ENCODE measurements at places on chromosomes 6 and 20.

- DNase-seq: no peak
These were observed 31.0 kb downstream of the RIN2 start for GRCh38 chr20:19789009-19789408.

DNA sequence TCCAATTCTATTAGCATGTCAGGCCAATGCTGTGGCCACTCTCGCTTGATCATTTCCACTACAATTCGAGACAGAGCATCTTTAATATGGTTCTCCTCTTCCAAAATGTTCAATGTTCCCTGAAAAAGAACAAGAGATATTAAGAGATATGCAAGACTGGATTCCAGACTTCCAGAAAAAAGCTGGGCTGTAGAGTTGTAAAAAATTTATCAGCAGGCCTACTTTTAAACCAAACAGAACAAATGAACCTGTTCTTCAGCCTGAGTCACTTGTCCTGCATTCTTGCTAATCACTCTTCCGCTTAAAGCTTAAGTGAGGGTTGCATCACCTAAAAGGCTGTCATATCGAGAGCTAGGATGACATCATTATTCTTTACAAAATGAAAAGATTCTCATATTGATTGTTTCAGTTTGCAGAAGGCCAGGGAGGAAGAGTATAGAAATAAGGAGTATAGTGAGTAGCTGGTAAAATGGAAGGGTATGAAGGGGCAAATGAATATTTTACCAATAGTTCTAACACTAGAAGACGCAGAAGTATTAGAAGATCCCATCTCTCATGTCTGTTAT, 4.9 kb downstream of the XPO5 start:
- no peak for DNase-seq

DNA sequence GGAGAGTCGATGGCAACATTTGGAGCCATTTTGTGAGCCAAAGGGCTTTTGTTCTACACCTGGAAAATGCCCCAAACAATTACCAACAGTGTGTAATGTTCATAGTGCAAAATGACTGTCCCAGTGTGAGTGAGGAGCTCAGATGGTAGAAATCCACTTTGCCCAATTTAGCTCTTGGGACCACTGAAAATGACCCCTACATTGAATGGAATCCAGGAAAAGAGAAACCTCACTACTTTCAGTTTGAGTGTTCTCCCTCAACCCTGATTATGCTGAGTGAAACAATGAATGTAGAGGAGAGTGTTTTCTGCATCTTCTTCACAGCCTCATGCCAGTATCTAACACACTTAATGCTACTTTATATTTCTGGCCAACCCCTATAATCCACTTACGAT, 84.9 kb upstream of the NRN1 start:
- DNase-seq: no peak

DNA sequence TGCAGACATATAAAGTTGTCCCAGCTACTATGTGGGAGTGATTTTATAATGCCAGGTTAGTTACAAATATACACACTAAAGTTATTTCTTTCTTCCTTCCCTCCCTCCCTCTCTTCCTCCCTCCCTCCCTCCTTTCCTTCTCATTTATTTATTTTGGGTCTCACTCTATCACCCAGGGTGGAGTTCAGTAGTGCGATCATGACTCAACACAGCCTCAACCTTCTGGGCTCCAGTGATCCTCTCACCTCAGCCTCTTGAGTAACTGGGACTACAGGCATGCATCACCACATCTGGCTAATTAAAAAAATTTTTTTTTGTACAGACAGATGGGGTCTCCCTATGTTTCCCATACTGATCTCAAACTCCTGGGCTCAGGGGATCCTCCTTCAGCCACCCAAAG, 59.2 kb downstream of the PHF20 start:
- no peak for DNase-seq

GRCh38 chr20:21435576-21435975, 38.2 kb upstream of the NKX2-4 start:
- DNase-seq: no peak

- DNase-seq: no peak
These were observed 163.3 kb upstream of the MARCKS start for GRCh38 chr6:113693851-113694250.

- DNase-seq: peak; percentile 44
These were observed 1.4 kb downstream of the AKIRIN2 start for GRCh38 chr6:87700397-87701343.

GRCh38 chr6:138104618-138105213, 2.5 kb downstream of the PERP start:
- no peak for DNase-seq

- no peak for DNase-seq
These were observed 311.2 kb downstream of the NRN1 start for GRCh38 chr6:5695260-5696245.

- no peak for DNase-seq
These were observed 26.7 kb downstream of the SAYSD1 start for GRCh38 chr6:39088331-39088730.

- no peak for DNase-seq
These were observed 656.6 kb upstream of the MMS22L start for GRCh38 chr6:97939440-97940168.

DNA sequence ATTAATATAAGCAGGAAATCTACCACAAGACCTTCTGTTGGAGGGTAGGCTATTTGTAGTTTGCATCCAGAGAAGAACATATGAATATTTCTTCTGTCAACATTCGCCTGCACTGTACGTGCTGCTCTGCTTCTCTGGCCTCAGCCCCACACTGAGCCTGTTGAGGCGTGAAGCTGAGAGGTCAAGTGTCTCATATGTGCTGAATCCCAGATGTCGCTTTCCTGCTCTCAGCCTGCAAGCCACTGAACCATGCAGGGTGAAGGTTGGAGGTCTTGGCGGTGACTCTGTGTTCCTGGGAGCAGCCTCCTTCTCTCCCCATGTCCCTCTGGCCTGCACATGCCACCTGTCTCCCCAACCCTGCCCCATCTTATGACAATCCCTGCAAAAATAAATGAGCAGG, 83.6 kb downstream of the TMEM170B start:
- DNase-seq: no peak

- no peak for DNase-seq
These were observed 85.1 kb downstream of the GJA1 start for GRCh38 chr6:121520337-121521163.

DNA sequence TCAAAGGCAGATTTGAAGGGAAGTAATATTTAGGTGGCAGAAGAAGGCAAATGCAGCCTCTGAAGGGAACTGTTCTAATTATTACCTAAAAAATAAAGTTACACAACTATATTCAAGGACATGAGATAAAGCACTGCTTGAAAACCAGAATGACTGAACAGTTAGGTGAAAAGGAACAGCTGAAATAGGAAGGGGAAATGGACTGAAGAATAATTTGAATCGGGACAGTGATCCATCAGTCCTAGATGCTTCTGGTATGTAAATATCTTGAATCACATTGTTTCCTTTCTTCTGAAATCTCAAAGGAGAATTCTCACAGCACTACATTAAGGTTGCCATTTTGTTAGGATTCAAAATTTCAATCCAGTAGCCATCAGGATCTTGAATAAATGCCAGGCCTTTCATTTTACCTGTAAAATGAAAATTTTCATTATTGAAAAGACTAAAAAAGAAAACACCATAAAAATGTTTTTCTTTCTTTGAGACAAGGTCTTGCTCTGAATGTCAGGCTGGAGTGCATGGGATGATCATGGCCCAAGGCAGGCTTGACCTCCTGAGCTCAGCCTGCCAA, 25.9 kb downstream of the GLO1 start:
- no peak for DNase-seq

DNA sequence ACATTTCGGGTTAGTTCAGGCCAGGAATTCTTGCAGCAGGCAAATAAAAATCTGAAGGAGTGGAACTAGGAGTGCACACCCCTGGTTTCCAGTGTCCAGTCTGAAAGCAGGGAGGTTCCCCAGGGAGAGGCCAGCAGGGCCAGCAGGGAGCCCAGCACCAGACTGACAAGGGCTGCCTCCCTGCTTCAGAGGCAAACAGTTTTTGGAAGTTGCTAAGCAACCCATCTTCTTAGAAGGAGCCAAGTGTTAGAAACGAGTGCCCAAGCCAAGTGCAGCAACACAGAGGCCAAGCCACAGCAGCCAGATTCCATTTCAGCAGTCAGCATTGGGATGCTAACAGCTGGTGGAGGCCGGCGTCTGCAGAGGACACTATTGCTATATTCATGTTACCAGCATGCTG, 179.1 kb downstream of the SYNDIG1 start:
- no peak for DNase-seq

- DNase-seq: no peak
These were observed 92.6 kb downstream of the KCNB1 start for GRCh38 chr20:49389854-49390253.

DNA sequence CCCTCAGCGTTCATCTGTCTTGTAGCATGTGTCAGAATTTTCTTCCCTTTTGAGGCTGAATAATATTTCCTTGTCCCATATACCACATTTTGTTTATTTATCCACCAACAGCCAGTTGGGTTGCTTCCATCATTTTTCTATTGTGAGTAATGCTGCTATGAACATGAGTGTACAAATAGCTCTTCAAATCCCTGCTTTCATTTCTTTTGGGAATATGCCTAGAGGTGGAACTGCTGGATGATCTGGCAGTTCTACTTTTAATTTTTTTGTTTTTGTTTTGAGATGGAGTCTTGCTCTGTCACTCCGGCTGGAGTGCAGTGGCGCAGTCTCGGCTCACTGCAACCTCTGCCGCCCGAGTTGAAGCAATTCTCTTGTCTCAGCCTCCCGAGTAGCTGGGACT, 64.7 kb downstream of the SASH1 start:
- no peak for DNase-seq

- DNase-seq: no peak
These were observed 725 bp downstream of the OSER1 start for GRCh38 chr20:44209686-44210405.

DNA sequence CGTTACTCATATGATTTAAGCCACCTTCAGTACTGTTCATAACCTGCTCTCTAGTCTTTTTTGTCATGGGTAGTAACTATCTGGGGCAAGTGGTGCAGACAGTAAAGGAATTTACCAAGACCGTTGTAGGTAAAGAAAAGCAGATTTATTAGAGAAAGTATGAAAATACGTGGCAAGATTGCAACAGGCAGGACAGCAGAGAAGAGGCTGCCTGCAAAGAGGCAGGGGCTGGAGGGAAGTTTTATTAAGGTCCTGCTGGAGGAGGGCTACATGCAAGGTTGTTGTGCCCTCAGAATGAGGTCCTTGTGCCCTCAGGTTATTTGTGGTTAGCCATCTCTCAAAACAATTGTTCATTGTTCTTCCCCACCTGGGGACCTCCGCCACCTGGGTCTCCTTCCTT, 444.3 kb downstream of the BCKDHB start:
- DNase-seq: no peak

GRCh38 chr6:89826029-89826528, 3.6 kb upstream of the CASP8AP2 start:
- DNase-seq: no peak

GRCh38 chr6:7631466-7631865, 41.5 kb downstream of the SNRNP48 start:
- DNase-seq: no peak

DNA sequence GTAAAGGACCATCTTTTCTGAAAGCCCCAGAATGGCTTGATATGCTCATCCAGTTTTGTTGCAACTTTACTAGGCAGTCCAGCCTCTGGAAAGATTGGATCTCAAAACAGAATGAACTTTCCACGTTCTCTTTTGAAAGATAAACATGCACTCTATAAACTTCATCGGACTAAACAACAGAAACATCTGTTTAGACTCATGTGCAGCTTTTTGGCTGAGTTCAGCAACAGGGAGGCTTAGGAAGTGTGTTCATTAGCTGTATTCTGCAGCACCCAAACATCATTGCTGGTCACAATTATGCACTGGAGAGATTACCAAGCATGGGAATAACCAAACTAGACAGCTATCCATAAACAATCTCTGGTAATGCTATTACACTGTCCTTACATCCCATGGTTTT, 180.5 kb downstream of the TENT5A start:
- DNase-seq: no peak

DNA sequence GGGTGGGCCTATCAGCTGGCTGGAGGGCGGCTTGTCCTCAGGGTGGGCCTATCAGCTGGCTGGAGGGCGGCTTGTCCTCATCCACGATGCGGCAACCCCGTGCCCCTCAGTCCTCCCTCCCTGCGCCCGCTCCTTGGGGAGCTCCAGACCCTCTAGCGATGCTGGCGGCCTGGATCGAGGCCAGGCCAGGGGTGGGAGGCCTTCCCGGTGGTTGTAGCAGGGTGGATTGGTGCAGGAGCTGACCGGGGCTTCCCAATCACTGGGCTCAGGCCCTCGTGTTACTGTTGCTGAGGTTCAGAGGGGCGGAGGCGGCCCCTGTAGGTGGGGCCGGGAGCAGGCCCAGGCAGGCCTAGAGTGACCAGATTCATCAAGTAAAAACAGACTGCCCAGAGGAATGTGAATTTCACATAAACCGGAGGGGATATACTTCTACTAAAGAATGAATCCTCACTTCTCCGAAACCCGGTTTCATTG, 8.8 kb downstream of the SLC17A9 start:
- DNase-seq: no peak

GRCh38 chr20:1434571-1435336, 31.9 kb downstream of the NSFL1C start:
- no peak for DNase-seq

- DNase-seq: no peak
These were observed 6.6 kb downstream of the ECI2 start for GRCh38 chr6:4128748-4129147.

DNA sequence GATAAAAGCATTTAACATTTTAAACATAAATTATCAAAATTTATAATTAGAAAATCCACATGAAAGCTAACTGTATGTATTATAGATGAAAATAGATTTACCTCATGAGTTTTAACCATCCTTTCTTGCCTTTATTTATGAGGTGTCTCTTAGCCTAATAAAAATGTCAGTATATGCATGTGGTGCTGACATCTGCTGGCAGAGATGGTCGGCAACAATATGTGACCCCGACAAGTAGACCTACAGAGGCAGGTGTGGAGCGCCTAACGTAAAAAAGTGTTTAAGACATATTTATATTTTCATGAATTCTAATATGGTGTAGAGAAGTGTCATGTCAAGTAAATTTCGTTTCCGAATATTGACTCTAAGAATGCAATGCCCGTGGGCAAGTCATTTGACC, 149.0 kb upstream of the FUT9 start:
- no peak for DNase-seq

- no peak for DNase-seq
These were observed 5.5 kb downstream of the RWDD2A start for GRCh38 chr6:83198486-83199172.

- DNase-seq: no peak
These were observed 1.2 kb upstream of the CALHM6 start for GRCh38 chr6:116459927-116460326.

DNA sequence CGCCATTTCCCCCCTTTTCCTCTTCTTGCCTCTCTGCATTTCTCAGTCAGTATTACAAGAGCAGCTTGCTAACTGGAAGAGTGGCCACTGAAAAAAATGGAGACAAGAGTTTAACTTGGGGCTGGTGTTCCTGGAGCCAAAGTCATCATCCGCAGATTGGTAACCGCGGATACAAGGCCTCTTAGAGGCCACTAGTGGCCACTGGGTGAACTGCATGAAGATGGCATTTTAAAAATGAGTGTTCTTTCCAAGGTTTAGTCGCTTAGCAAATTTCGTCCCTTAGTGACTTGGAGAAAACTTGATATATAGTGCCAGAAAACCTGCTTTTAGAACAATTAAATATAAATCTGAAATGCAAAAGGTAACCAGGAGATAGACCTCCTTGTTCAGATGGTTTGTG, 4.8 kb downstream of the F13A1 start:
- DNase-seq: no peak
